ENCODE measurements at places on chromosomes 7 and 10.

DNA sequence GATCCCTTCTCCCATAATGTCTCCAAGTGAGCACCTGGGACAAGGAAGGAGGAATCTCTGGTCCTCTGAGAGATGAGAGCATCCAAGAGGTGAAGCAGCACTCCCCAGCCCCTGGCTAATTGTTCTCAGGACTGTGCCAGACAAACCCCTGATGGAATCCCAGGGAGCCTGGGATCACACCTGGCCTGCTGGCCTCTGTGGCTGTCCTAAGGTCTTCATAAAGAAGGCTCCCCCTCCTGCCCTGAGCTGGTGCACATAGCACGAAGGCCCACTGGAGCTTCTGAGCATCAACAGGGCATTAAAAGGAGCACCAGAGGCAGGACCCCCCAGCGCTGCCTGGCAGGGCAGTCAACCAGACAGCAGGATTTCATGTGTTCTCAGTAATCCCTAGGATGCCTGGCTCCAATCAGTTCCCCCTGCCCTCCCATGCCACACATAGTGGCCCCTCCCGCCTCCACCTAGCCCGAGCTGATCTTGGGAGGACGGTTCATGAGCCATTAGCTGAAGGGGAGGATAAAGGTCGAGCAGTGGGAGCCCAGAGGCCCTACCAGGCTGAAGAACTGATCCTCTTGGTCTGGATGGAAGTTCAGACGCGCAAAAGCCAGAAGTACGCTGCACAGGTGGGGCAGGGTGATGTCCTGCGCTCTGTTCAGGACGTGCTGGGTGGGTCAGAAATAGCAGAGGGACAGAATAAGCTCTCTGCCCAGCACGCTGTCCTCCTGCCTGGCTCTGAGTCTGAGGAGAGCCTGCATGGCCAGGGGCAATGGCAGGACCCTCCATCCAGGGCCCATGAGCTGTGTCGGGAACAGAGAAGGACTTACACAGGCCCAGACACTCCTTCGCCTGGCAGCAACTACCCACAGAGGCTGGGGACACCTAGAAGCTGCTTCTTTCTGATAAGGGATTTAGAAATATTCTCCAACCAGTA is 8.4 kb downstream of the TBRG4 start:
- no peak for DNase-seq

DNA sequence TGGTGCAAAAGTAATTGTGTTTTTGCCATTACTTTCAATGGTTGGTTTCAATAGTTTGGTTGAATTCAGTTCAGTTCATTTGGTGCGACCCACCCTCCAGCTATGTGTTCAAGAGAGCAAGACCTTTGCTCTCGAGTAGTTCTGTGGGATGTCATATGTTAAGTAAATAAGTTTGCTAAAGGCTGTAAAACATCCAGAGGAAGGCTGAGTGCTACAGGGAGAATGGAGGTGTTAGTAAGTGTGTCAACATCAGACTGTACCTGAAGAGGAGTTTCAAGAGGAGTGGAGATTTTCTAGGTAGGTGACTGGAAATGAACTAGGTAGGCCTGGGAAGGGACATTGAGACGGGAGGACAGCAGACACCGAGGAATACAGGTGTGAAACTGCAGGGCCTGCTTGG is 147.7 kb downstream of the SH2D4B start:
- no peak for DNase-seq

GRCh38 chr10:48526011-48526821 is 78.7 kb downstream of the ARHGAP22 start:
- DNase-seq, result no peak

- no peak for DNase-seq
Measured at GRCh38 chr7:94656925-94657731, 1.2 kb upstream of the SGCE start.

- DNase-seq, result no peak
Measured at GRCh38 chr7:14606101-14606500, 296.4 kb downstream of the DGKB start.

Data from Panc1 (cell line).